Tracheal epithelial cell (primary cell): ENCODE measurements at places on chromosomes 16 and 17. TPM values are rescaled to one million over a fixed set of nuclear protein-coding genes. Genes with fewer than 3 reads are reported as not detected.

Gene POLR2C
- total RNA-seq = 72.5 and 111 TPM in 2 replicates

Gene CFAP97D1
- total RNA-seq = not detected in 2 replicates

Gene KLHL10
- not detected in 2 replicates for total RNA-seq

Gene FGF11
- total RNA-seq = 23.7 and 32.8 TPM in 2 replicates

Gene NACA2
- total RNA-seq = not detected in 2 replicates
